ENCODE measurements at places on chromosomes 6 and 20.
A peak's percentile ranks its signal among the peaks of the same experiment; 100 is the strongest.

DNA sequence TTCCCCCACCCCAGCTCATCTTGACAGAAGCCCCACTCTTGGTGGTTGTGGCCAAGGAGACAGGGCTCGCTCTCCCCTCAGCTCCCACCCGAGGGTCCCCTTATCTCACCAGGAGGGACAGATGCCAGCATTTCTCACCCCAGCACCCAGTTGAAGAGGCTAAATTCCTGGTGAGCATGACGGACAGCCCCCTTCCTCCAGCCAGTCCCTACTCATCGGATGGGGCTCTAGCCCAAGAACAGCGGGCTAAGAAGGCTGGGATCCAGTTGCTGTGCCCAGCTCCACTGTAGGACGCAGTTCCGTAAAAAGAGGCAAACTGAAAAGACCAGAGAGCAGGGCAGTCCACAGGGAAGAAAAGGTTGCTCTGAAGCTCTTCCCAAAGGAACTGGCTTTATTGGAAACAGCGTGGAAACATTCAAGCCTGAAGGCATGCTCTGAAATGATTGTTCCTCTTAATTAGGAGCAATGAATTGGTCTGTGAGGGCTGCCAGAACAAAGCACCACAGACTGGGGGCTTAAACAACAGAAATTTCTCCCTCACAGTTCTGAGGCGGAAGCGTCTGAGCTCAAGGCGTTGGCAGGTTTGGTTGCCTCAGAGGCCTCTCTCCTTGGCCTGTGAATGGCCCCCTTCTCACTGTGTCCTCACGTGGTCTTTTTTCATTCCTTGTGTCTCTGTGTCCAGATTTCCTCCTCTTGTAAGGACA, 17.9 kb upstream of the KIF25 start:
- no peak for DNase-seq

DNA sequence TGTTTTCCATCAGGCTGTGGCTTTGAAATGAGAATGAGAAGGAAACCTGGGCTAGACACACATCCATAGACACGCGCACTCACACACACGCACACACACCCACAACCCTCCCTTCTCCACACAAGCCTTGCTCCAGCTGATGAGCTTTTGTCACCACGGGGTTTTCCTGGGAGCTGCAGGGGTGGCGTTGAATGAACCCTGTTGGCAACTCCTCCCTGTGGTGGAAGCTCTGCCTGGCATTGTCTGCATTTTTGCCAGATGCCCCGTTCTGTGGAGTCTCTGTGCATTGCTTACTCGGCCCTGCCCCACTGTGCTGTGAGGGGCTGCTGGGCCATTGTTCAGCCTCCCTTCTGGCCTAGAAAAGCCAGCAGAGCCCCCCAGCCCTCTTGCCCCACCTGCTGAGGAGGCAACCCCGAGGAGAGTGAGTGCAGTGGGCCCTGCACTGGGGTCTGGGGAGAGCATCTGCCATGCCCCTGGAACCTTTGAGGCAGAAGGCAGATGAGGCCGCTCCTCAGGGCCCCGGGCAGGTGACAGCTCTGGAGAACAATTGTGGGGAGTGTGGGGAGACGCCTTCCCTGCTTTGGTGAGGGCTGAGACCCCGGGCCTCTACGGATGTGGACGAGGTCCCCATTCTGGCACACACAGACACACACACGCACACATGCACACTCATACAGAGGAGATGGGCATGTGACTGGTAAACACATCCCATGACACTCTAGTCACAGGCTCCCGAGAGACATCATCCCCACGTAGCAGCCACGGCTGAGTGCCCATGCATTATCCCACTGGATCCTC, 9.9 kb downstream of the ADIG start:
- peak; percentile 11 for DNase-seq

GRCh38 chr20:3084283-3084985, at the start of gene AVP:
TSS of gene AVP (minus strand) at chr20:3084724. CDS start at chr20:3084674, 50 bp downstream.
- no peak for DNase-seq

- DNase-seq = peak; percentile 92
Measured at GRCh38 chr6:158911746-158912480, 88.1 kb downstream of the RSPH3 start.

DNA sequence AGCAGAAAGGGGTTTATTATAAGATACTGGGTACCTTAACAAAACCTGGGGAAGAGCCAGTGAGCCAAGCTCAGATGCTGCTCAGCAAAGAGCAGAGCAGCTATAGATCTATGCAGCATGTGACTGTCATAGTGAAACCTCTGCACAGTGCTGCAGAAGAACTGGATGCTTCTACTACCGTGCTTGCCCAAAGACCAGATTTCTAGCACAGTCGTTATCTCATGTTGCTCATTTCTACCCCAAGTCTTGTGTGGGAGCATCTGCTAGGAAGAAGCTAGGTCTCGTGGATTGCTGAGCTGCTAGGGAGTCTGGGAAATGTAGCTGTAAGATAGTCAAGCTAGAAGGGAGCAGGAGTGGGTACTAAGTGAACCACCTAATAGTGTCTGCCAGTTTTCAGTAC, 31.7 kb upstream of the GNRH2 start:
- DNase-seq = no peak

DNA sequence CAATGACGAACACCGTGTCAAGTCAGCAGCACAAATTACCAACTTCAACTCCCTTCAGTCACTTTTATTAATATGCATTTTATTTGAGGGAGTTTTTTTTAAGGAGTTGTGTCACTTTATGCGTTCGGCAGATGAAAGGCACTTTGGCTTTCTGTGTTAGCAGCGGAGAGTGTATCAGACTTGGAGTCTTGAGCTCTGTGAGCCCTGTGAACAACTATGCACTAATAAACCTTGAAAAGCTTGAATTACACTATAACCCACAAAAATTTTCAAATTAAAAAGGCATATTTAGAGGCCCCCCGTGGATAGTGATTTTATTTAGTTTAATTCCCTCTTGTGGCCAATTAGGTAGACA, 335.3 kb upstream of the NT5E start:
- no peak for DNase-seq

DNA sequence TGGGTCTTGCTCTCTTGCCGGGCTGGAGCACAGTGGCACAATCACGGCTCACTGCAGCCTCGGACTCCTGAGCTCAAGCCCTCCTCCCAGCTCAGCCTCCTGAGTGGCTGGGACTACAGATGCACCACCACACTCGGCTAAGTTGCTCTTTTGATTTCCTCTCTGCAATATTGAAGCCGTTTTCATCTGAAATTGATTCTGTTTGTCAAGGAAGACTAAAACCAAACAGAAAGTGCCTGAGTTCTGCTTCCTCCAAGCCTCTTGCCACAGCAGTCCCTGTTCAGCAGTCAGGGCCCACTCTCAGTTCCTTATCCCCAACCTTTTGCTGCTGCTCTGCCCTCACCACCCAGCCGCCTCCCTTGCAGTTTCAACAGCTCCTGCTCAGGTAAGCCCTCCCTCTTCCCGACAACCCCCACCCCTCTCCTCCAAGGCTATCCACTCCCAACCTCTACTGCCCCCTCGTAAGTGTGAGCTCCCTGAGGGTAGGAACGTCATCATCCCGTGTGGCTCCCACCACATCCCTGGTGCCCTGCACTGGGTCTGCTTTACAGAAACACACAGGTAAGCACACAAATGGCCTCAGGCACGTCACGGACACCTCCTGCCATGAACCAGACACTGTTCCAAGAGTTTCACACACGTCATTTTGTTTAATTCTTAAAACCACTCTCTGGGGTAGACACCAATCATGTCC, 70.7 kb upstream of the TAB2 start:
- DNase-seq = no peak

DNA sequence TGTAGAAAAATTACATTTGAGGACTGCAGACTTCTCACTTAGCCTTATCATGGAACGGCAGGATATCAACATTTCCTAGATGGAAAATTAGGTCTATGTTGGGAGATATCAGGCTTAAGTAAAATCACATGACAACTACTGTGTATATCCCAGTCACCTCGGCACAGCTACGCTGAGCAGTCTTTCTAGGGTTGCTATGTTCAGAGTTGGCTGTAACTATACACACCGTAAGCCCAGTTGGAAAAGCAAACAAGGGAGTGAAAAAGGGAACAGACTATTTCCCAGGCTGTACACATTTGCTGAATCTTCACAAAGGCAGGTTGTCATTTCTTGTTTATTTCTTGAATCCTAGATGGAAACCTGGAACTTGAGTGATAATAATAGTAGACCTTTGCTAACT, 80.7 kb upstream of the PTPRK start:
- peak; percentile 87 for DNase-seq

GRCh38 chr20:13546497-13547131, 92.1 kb downstream of the TASP1 start:
- DNase-seq = peak; percentile 83

DNA sequence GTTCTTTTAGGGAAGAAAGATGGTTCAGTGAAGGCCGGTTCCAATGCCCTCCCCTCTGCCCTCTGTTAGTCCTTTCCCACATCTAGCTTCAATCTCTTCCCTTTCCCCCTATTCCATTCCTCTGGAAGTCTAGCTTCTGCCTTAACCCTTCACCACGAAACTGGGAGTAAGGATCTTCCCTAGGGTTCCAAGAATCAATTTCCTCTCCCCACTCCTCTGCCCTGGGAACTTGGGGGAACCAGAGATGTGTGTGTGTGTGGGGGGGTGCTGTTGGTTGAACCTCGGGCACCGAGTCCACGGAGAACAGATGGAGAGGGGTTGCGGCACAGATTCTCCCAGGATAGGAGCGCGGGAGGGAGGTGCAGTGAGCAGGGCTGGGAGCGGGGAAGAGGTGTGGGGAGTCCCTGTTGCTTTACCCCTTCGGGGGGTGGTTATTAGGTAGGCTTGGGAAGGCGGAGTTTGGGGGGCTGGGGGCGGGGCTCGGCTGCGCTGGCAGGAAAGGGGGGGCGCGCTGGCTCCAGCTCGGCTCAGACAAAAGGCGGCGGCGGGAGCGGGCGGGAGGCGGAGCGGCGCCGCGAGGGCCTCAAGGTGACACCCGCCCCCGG, at the start of gene TMEM151B:
Gene TMEM151B, plus strand, starts transcription at position 530 of the 605 bp plus-strand sequence. CDS start 293 bp downstream, outside the sequence.
- DNase-seq = peak; percentile 66

DNA sequence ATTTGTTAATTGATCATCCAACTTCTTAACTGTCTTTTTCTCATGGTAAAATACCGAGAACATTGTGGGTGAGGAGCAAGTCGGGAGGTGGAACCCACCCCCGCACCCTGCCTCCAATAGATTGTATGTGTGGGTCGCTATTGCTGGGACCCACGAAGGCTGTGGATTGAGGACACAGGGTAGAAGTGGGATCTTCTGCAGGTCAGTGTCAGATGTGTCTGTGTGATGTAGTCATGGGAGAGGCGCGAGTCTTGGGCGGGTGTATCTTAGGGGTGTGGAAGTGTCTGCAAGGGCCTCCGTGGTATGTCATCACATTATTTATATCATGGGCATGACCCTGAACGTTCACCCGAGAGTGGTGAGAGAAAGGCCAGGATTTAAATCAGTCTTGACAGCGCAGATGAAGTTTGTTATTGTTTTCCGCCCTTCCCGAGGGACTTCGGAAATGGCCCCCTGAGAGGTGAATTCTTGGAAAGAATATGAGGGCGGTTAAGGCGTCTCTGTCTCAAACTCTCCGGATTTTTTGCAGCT, 472 bp upstream of the PAQR8 start:
- no peak for DNase-seq

GRCh38 chr20:63814891-63815614, 16.0 kb downstream of the ZBTB46 start:
- DNase-seq = no peak

DNA sequence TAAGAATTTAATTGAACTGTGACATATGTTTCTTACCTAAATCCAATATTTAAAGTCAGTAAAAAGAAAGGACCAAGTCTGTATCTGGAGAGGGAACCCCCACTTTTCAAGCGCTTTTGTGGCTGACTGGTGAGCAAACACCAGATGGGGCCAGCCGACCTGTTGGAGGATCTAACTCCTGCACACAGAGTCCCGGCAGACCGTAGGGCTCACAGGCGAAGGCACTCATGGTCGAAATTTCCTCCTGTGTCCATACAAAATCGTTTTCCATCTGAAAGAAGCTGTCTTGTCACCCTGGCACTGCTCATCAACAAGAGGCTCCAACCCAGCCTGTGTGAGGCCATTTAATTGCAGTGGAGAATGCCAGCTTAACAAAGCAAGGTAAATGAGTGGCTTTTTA, 94.0 kb downstream of the SCML4 start:
- peak; percentile 17 for DNase-seq

DNA sequence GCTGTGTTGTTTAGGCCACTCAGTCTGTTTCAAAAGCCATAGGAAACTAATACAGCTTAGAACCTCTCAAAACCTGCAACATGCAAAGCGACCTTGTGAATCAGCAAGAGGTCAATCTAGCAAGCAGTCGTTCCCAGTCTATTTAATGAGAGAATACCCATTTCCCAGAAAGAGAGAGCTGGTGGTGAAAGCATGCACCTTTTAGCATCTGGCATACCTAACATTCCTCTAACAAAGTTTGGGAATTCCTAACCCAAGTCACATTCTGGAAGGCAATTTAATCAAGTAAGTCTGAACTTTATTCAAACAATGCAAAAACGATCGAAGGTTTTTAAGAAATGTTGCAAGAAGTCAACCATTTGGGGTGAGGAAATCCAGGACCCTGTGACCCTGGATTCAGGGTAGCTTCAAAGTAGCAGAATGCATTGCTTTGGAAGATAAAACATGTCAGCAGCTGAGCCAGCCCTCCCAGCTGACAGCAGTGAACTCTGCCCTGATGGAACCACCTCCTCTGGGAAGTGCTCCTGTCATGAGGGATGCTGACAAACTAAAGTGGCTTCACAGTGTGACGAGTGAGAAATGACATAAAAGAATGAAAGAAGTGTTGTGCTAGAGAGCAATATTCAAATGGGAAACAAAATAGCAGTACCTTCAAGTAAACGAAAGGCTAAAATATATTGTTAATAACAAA, 104.8 kb downstream of the GMDS start:
- DNase-seq = no peak

DNA sequence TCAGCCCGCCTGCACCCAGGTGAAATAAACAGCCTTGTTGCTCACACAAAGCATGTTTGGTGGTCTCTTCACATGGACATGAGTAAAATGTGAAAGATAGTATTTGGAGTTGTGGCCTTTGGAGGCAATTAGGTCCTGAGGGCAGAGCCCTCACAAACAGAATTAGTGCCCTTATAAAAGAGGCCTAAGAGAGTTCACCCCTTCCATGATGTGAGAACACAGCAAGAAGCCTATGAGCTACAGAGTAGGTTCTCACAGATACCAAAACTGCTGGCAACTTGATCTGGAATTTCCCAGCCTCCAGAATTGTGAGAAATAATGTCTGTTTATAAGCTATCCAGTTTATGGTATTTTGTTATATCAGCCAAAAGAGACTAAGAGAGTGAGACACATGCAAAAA, 74.5 kb downstream of the TRDN start:
- no peak for DNase-seq

GRCh38 chr6:33276581-33276863, 401 bp upstream of the B3GALT4 start:
- DNase-seq = no peak
